Fibroblast of the aortic adventitia (primary cell): ENCODE measurements at places on chromosomes 13 and 19.

GRCh38 chr13:50275392-50276063 lies 260.3 kb downstream of the KCNRG start:
- DNase-seq: no peak

- DNase-seq: no peak
Observed at GRCh38 chr13:84655677-84656076, 773.4 kb upstream of the SLITRK1 start.

DNA sequence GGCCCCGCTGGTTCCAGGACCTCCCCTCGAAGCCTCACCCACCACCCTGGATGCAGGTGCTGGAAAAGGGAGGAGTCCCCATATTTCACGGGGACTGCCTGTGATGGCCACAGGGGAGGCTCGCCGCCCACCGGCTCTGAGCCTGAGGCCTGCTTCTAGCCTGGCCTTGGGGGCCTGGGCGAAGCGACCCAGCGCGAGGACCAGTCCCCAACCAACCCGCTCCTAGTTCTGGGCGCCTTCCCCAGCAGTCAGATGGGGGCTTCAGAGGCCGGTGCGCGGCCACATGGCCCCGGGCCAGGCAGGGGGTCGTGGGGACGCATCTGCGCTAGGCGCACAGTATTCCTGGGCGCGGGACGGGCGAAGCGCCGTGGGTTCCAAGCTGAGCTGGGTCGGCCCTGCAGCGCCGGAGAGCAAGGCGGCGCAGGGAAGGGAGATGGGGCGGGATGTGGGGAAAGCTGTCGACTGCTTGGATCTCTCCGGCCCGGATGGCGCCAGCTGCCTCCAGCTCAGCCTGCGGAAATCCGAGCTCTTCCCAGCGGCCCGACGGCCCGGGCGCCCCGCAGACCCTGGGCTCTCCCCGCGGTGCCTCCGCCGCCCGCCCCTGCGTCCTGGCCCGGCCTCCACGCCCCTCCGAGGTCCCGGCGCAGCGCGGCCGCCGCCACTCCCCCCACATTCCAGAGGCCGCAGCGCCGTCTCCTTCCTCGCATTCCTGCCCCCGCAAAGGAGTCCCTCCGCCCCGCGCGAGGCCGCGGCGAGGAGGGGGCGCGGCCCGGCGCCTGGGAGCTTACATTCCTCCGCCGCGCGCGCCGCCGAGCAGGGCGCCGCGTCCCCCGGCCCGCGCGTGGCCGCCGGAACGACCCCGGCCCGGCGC lies at the start of gene WTIP:
Gene WTIP (plus strand): TSS at position 788 of the 871 bp plus-strand sequence. CDS start 217 bp downstream, outside the sequence.
- peak; percentile 87 for DNase-seq

DNA sequence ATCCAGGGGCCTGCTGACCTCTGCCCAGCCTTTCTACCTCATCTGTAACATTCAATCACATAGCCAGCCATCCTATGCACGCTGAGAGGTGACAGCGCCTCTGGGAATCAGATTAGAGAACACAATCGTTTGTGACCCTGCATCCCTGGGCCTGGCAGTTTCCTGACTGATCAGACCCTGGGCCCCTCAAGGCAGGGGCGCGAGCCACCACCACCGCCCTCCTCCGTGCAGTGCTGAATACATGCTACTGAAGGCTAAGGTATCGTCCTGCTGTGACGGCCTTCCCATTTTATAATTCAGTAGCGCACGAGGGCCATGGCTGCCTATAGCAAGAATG lies 1.3 kb downstream of the TMTC4 start:
- no peak for DNase-seq

DNA sequence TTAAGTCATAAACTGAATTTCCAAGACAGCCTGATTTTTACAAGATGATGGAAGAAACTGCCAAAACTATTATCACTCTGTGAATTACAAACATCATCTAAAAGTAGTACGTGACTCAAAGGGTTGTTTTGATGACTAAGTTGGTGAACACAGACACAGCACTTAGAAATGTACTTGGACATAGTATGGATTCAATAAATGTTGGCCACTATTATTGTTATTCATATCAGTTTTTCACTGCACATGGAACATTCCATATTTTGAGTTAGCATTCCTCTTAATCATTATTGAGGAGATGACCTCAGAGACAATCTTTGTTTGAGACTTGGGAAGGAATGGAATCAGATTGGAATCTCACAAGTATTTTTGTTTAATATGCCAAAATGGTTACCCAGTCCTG lies 172.9 kb downstream of the OXGR1 start:
- peak; percentile 77 for DNase-seq

DNA sequence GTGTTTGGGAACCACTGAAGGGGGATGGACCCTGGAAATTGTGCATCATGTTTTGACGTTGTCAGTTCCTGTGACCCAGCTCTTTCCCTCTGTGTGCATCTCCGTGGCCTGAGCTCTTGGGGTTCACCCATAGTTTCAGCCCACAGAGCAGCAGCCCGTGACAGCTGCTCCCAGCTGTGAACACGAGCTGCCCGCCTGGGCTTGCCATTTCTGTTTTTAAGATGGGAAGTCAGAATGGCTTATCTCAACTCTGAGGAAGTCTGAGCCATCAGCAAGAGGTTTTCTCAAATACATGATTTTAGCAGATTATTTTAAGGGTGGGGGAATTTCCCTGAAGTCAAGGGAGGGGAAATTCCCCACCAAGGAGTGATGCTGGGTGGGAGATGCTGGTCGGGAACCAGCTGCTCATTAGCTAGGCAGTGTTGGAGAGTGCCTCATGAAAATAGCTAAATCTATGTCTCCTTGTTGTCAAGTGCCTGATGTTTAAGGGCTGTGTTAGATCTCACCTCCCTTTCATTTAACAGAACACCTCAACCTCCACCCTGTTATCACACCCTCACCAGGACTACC lies 34.8 kb upstream of the C1QTNF9 start:
- no peak for DNase-seq

DNA sequence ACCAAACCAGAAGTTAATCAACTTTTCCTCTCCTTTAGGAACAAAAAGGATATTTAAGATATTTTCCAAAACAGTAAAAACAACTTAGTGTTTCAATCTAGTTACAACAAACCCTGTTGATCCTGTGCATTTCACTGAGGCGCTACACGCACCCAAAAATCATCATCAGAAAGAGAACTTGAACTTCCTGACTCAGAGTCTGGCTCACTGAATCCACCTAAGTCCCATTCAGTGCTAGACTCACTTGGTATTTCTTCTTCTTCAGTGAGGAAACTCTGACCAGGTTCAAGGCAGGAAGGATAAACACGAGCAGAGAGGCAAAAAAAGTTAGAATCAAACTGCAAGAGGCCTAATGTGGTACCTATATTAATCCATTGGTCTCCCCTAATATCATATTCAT lies 2.2 kb downstream of the KBTBD6 start:
- DNase-seq: no peak

DNA sequence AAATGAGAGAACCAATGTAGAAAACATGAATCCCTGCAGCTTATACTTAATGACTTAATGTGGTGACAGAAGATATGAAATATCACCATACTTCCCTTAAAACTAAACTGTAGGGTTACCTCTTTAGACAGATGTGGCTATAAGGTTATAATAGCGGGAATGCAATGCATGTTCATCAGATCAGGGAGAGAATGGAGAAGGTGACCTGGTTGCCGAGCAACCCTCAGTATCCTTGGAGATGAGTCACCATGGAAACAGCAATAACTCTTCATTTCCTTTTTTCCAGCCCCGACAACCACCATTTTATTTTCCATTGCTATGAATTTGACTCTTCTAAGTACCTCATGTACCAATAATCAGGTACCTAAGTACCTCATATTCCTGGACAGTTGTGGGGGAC lies 28.0 kb upstream of the ZNF835 start:
- DNase-seq: no peak

GRCh38 chr19:44552324-44552723 lies 22.8 kb upstream of the CEACAM20 start:
- peak; percentile 12 for DNase-seq

DNA sequence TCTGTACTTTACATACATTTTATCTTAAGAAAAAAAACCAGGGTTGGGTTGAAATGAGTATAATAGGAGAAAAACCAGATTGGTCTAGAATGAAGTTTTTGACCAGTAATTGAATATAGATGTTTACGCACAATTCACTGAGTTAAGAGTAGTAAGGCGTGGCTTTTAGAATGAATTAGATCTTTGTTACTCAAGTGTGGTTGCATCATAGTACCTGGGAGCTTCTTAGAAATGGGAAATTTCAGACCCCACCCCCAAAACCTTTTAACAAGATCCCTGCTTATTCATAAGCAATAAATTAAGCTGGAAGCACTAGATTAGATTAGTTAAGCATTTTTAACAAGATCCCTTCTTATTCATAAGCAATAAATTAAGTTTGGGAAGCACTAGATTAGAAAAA lies 28.7 kb upstream of the LMO7 start:
- DNase-seq: no peak

GRCh38 chr19:11164296-11164695 lies 8.7 kb upstream of the SPC24 start:
- DNase-seq: peak; percentile 63

DNA sequence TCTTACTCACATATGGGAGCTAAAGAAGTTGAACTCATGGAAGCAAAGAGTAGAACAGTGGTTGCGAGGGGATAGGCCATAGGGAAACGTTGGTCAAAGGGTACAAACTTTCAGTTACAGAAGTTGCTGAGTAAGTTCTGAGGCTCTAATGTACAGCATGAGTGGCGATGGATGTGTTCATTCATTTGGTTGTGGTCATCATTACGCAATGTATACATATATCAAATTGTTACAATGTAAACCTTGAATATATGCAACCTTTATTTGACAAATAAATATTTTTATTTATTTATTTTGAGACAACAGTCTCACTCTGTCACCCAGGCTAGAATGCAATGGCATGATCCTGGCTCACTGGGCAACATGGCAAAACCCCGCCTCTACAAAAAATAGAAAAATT lies 38.7 kb downstream of the ZIC5 start:
- no peak for DNase-seq

DNA sequence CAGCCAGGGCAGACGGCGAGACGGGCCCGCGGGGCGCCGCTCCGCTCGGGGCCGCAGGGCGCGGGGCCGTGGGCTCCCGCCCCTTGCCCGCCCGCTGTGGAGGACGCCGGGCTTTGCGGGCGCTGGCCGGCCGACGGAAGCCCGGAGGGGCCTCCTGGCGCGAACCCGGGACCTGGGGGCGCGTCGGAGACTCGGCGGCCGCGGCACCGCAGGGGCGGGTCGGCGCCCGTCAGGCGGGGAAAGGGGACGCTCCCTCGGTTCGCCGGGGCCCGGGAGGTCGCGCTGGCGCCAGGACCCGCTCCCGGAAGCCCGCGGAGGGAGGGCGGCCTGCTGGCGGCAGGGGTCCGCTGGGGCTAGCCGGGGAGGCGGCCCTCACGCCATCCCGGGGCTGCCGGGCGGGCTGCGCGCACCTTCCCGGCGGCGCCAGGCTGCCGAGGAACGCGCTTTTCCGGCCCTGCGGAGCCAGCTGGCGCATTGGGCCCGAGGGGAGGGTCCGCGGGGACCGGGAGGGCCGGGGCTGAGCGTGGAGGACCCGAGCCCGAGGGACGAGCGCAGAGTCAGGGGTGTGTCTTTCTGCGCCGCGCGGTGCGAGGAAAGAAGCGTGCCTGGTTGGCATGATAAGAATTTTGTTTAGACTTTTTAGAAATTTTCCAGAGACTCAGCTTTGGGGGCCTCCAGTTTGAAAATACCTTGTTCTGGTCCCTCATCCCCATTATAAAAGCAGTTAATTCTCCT lies 511 bp downstream of the GARRE1 start:
- no peak for DNase-seq

DNA sequence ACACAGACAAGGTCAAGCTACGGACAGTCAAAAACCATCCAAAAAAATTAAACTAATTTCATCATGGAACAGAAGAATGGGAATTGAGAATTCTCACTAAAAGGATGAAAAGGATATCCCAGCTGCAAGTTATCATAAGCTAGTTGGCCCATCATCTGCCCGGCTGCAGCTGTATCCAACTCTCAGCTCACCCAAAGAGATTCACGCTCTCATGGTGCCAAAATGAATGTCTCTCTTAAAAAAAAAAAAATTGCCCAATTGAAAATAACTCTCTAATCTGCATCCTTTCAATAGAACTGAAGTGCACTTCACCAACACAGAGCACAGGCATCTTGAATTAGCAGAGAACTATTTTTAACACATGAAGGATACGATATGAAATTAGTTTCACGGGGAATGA lies 20.0 kb downstream of the ENOX1 start:
- peak; percentile 48 for DNase-seq

DNA sequence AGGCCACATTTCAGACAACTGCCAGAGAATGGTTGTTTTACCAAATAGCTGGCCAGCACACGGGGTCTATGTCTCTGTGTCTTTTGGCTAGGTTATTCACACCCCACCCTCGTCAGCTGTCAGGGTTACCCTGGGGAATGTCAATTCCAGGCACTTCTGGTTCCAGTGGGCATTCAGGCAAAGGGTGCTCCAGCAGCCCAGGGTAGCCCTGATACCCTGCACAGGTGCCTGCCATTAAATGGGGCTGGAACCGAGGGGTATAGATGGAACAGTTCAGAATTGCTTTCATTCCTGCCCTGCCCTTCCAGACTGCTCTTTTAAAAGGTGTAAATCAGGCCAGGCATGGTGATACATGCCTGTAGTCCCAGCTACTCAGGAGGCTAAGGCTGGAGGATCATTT lies 43.2 kb upstream of the HOMER3 start:
- DNase-seq: no peak

GRCh38 chr19:47429140-47429793 lies 9.9 kb upstream of the MEIS3 start:
- no peak for DNase-seq

GRCh38 chr13:107867701-107868661 lies 347.4 kb downstream of the LIG4 start:
- peak; percentile 17 for DNase-seq

GRCh38 chr19:45446295-45446694 lies 21.5 kb upstream of the FOSB start:
- DNase-seq: peak; percentile 56

GRCh38 chr13:98324105-98324504 lies 147.0 kb upstream of the RNF113B start:
- peak; percentile 42 for DNase-seq

DNA sequence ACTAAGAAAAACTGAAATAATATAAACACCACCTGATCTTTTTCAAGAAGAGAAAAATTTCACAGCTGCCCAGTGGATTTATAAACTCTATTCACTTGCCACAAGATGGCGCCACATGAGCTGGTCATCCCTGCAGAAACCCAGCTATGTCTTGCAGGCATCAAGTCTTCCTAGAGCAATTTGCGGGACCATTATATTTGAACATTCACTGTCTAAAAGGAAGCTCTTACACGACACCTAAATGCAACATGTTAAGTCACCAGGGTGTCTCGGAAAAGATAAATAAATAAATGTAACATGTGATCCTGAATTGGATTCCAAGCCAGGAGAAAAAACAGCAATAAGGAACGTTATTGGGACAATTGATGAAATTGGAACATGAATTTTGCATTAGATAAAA lies 20.3 kb upstream of the AKT2 start:
- peak; percentile 92 for DNase-seq

GRCh38 chr13:57314897-57315520 lies 148.0 kb downstream of the PRR20E start:
- no peak for DNase-seq
